ENCODE measurements at places on chromosomes 12 and 14. TPM values are rescaled to one million over a fixed set of nuclear protein-coding genes. Genes with fewer than 3 reads are reported as not detected.

The LRP1 gene
- 234 TPM for total RNA-seq

The NANOG gene
- total RNA-seq, result not detected

The PPFIA2 gene
- total RNA-seq, result not detected

The MDGA2 gene
- total RNA-seq, result not detected

The DEGS2 gene
- total RNA-seq, result not detected

The DBX2 gene
- not detected for total RNA-seq

The ADAMTS20 gene
- total RNA-seq, result 0.24 TPM

The DAO gene
- not detected for total RNA-seq

The GLT8D2 gene
- 13.1 TPM for total RNA-seq

The CLMN gene
- 1.9 TPM for total RNA-seq

The OR9K2 gene
- not detected for total RNA-seq

The GTF2A1 gene
- 23.5 TPM for total RNA-seq

The PPP1R3E gene
- total RNA-seq, result 4.7 TPM

The CARMIL3 gene
- 0.64 TPM for total RNA-seq

The DNAH10 gene
- total RNA-seq, result 0.32 TPM

The EVL gene
- total RNA-seq, result 40.6 TPM

The NDUFA9 gene
- total RNA-seq, result 29.4 TPM

The KCNH5 gene
- 0.24 TPM for total RNA-seq

The LBHD2 gene
- total RNA-seq, result not detected

The SIX1 gene
- total RNA-seq, result 2.4 TPM

The NRIP2 gene
- total RNA-seq, result 1.0 TPM

The ENDOU gene
- not detected for total RNA-seq

The AICDA gene
- total RNA-seq, result not detected

The KLRC4 gene
- total RNA-seq, result not detected

The CYP27B1 gene
- 0.26 TPM for total RNA-seq

The CLBA1 gene
- total RNA-seq, result 8.9 TPM

The RASSF8 gene
- 24.6 TPM for total RNA-seq

The TAS2R46 gene
- not detected for total RNA-seq

The CCDC196 gene
- not detected for total RNA-seq

The PTHLH gene
- total RNA-seq, result 2.3 TPM

The RARG gene
- 27.5 TPM for total RNA-seq

The OR10A7 gene
- not detected for total RNA-seq

The SERPINA9 gene
- not detected for total RNA-seq

The CABP1 gene
- 0.88 TPM for total RNA-seq

The COX8C gene
- total RNA-seq, result not detected

The ASIC1 gene
- 14.3 TPM for total RNA-seq

The SLC10A1 gene
- not detected for total RNA-seq

All from epithelial cell of alveolus of lung (primary cell).